ENCODE measurements at places on chromosomes 4 and X. TPM values are rescaled to one million over a fixed set of nuclear protein-coding genes. Genes with fewer than 3 reads are reported as not detected.

DNA sequence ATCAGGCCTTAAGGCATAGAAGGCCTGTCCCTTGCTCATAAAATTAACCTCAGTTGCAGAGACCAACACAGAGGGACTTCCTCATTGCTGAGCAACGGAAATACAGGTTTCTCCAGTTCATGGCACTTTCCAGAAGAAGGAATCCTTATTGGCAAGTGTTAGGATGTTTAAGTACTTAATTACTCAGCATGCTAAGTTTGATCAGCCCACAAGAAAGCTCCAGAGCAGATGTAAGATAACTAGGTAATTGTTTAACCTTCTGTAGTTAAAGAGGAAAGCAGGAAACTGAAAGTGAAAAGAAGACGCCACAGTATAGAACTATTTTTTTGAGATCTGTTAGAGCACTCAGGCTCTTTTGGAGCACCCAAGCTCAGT is 33.5 kb downstream of the SMS start:
- DNase-seq: no peak

DNA sequence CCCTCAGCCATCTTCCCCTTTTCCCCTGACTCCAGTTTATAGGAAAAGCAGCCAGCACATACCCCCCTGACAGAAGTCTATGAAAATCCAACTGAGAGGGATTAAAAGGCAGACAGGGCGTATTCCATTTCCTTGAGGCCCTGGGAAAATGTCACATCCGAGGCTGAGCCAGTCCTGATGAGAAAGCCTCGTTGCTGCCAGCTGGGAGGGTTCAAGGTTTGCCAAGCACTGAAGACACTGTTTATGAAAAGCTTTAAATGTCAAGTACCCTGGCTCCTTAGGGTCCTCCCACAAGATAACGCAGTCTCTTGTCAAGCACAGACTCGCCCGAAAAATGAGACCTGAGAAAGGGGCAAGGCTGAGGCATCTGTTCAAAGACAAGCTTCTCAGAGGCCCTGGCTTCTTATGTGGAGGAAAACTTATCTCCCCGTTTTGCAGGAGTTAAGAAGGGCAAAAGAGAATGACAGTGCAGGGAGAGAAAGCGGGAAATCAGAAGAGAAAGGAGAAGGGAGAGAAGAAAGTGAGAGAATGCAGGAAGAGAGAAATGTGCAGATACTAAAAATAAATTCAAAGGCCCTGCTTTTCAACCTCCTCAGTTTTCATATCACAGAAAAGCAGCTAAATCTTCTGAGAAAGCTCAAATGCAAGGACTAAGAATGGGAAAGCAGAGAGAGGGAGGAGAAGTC is 44.7 kb downstream of the SCD5 start:
- DNase-seq: no peak

DNA sequence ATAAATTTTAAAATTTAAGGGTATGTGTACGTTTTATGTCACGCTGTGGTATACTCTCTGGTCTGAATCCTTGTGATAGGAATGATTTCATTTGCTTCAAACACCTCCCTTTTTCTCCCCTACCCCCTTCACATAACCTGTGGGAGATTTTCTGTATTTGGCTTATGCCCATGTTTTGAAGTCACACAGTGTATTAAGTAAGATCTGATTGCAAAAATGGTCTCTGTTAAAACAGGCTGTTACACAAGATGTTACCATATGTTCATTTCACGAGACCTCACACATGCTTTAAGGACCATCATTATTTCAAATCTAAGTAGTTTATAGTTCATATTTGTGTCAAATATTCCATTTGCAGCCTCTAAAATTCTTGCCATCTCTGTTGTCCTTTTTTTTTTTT is 63.5 kb downstream of the TMEM131L start:
- DNase-seq: no peak

- DNase-seq: no peak
These were observed 89.3 kb upstream of the MAML3 start for GRCh38 chr4:140243278-140243753.

GRCh38 chr4:120653804-120654573 is 268.5 kb downstream of the PRDM5 start:
- DNase-seq: no peak

GRCh38 chr4:81522711-81523110 is 51.0 kb upstream of the RASGEF1B start:
- no peak for DNase-seq

GRCh38 chr4:19497705-19498104 is 754.0 kb upstream of the SLIT2 start:
- DNase-seq: no peak

DNA sequence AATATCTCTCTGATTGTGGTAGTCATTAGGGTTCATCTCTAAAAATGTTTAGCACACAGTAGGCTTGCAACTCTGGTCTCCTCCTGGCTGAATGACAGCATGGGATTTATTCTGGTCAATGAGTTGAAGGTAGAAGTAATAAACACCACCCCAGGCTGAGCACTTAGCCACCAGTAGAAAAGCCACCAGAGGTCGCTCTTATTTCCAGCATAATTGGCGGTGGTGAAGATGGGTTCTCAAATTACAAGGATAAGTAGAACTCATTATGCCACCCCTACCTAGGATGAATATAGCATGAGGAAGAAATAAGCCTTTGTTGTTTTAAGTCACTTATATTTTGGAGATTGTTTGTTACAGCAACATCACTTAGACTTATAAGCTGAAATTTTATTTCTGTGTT is 302.7 kb downstream of the GPM6A start:
- DNase-seq: no peak

DNA sequence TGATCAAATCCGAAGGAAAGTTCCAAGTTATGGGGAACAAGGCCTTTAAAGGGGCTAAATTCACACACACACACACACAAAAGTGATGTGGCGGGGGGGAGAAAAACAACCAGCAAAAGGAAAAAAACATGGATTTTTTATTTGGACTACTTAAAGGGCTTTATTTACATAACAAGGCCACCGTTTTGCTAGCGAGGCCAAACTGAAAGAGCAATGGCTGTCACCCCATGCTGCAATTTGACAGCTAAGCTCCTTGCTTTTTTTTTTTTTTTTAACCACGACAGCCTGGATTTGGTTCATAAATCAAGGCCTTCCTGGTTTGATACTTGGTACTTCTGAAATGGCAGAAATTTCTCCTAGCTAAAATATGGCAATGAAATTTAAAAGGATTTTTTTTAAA is 99.6 kb upstream of the PTCHD1 start:
- no peak for DNase-seq

DNA sequence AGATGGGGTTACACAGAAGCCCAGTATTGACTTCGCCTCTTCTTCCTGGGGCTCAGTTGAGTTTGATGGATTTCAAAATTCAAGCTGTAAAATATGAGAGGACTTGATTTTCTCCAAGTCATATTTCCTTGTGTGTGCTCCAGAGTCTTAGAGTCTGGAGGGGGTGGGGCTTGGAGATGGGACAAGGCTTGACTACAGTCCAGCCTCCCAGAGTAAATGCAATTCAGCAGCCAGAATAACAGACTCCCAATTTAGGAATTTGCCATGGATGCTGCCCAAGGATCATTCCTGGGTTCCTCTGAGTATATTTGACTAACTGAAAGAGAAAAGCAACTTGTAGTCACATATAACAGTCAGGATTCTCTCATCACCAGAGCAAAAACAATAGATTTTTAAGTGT is 53.7 kb upstream of the RBPJ start:
- peak; percentile 80 for DNase-seq

GRCh38 chr4:151169223-151169622 is 69.8 kb downstream of the RPS3A start:
- peak; percentile 67 for DNase-seq

GRCh38 chr4:89788206-89789072 is 48.5 kb downstream of the SNCA start:
- DNase-seq: no peak

The CLTRN gene
- total RNA-seq: 0.45 TPM

The SATL1 gene
- total RNA-seq: not detected

The ARX gene
- total RNA-seq: not detected

Data from sciatic nerve (tissue), 2 donors.